ENCODE measurements at places on chromosomes 7 and 10.
A peak's percentile ranks its signal among the peaks of the same experiment; 100 is the strongest.

GRCh38 chr10:124704428-124705380 lies 39.5 kb downstream of the FAM53B start:
- no peak for DNase-seq

DNA sequence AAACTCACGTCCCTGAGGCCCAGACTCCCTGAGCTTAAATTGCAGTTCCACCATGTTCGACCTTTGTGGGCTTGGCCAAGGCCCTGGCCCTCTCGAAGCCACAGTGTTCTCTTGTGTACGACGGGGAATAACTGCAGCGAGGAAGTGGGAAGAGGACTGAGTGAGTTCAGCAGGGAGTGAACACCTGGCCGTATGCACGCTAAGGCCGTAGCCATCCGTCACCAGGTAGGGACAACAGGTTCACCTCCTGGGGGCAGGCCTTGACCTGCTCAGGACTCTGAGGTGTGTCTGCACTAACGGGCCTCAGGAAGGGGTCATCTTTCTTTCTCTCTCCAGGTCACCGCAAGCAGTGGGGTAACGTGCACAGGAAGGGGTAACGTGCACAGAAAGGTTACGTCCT lies 67.2 kb upstream of the CTBP2 start:
- DNase-seq = no peak

DNA sequence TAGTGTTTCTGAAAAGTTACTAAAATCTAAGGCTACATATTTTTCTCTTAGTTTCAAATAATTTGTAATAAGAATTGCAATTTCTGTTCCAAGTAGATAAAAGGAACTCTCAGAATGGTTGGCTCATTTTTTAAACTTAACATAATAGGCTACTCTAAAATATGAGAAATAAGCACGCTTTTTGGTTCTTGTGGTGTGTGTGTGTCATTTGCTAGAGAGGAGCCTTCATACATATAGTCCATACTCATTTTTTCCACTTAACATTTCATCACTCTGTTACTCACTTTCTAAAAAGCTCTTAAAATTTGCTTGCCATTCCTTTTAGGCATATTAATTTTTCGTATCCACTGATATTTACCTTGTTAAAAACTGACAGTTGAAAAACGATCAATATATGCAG lies 74.0 kb upstream of the VWDE start:
- no peak for DNase-seq

DNA sequence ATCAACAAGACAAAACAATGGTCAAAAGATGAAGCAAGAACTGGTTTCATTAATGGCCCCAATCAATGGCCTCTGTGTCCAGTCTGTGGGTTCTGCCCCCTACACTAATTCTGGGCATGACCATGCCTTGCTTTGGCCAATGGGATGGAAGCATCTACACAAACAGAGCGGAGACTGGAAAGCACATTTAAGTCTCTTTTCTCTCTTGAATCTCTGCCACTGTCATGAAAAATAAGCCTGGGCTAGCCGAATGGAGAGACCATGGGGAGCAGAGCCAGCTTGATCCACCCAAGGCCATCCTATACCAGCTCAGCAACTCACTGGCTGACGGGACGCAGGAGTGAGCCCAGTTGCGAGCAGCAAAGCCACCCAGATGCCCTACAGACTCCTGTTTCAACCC lies 30.9 kb downstream of the ANKRD16 start:
- DNase-seq = no peak

DNA sequence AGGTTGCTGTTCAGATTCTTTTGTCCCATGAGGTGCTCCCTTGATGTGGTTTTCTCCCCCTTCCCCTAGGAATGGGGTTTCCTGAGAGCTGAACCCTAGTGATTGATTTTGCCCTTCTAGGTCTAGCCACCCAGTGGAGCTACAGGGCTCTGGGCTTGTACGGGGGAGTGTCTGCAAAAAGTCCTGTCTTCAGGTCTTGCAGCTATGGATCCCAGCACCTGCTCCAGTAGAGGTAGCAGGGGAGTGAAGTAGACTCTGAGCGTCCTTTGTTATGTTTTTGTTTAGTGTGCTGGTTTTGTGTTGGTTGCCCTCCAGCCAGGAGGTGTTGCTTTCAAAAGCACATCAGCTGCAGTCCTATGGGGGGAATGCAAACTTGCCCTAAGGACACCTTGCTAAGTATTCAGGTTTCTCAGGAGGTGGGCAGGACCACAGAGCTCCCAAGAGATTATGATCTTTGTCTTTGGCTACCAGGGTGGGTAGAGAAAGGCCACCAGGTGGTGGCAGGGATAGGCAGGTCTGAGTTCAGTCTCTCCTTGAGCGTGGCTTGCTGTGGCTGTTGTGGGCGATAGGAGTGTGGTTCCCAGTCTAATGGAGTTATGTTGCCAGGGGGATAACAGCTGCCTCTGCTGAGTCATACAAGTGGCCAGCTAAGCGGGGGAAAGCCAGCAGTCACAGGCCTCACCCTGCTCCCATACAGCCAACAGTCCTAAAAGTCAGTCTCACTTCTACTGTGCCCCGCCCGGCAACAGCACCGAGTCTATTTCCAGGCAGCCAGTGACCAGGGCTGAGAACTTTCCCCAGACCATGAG lies 92.4 kb upstream of the JCAD start:
- no peak for DNase-seq

DNA sequence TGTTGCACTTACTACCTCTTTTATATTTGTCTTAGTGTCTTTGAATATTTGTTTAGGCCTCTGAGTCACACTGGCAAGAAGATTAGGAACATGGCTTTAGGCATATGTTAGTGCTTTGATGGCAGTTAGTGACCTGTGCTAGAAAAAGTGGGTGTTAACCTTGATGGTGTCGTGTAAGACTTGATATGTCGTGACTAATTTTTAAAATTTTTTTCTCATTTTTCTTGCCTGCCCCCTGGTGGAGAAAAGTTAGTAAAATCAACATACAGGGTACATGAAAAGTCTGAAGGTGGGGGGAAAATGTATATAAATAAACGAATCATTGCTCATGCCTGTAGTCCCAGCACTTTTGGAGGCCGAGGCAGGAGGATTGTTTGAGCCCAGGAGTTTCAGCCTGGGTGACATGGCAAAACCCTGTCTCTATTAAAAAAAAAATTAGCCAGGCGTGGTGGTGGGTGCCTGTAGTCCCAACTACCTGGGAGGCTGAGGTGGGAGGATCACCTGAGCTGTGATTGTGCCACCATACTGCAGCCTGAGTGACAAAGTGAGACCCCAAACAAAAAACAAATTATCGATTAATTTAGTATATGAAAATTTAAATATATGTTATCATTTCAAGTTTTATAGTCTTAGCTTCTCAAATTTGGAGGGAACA lies 44.6 kb downstream of the TAX1BP1 start:
- DNase-seq = peak; percentile 18

GRCh38 chr10:17122726-17123661 lies 6.6 kb downstream of the CUBN start:
- DNase-seq = no peak

DNA sequence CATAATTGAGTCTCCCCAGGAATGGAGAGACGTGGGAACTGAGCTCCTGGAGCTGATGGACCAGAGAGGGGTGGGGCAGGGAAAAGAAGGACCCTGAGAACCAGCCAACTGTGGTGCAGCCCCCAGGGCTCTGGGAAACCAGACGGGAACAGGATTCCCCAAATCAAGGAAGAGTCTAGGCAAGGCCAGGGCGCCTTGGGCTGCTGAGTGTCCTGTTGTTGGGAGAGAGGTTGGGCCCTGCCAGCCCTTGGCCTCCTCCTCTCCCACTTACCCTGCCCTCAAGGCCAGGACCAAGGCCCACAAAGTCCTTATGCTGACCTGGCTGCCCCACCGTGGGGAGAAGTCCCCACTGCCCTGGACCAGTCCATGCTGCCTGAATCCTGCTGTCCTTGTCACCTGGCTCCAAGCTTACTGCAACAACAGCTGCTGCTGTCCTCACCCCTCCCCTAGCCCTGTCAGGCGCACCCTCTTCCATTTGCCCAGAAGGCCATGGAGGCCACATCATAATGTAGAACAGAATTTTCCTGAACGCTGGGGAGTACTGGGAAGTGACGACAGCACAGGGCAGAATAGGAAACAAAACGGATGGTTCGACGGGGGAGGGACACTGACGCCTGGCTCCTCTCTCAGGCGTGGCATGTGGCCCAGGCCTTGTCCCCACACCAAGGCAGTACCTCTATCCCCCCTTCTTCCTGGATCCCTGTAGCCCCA lies 132.9 kb upstream of the ZMIZ1 start:
- DNase-seq = no peak

GRCh38 chr7:127997226-127997922 lies 33.9 kb downstream of the LRRC4 start:
- DNase-seq = no peak

GRCh38 chr7:45984386-45985295 lies 63.6 kb upstream of the IGFBP3 start:
- no peak for DNase-seq

- DNase-seq = no peak
Measured at GRCh38 chr10:99467236-99467999, 37.0 kb upstream of the GOT1 start.

DNA sequence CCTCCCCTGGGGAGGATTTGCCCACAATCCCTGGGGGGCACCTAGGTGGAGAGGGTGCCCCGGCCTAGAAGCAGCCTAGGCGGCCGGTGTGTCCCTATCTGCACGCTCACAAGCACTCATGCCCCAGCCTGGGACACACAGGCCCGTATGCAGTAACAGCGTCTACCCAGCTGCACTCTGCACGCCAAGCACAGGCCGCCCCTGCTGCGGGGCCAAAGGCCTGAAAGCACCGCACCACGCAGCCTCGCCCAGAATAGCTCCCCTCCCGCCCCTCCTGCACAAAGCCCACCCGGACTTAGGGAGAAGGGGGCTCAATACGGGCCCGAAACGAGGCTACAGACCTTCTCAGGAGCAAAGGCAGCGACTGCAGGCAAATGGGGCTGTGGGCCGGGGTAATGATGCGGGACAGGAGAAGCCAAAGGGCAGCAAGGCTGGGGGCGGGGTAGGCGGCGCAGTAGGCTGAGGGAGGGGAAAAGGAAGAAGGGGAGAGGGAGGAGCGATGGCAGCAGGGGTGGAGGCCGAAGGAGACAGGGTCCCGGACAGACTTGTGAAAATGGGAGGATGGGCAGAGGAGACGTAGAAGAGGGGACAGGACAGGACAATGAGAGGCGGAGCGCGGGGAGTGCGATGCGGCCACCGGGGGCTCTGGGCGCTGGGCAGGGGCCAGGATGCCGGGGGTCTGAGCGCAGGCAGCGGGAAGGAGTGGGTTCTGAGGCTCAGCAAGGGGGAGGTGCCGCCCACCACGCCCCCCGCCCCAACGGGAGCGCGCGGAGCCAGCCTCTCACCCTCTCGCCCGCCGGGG lies 544 bp downstream of the GPRIN2 start:
- no peak for DNase-seq

GRCh38 chr10:57579926-57580325 lies 687.8 kb downstream of the IPMK start:
- DNase-seq = no peak

- DNase-seq = no peak
Measured at GRCh38 chr7:30975256-30975899, 11.6 kb downstream of the GHRHR start.

DNA sequence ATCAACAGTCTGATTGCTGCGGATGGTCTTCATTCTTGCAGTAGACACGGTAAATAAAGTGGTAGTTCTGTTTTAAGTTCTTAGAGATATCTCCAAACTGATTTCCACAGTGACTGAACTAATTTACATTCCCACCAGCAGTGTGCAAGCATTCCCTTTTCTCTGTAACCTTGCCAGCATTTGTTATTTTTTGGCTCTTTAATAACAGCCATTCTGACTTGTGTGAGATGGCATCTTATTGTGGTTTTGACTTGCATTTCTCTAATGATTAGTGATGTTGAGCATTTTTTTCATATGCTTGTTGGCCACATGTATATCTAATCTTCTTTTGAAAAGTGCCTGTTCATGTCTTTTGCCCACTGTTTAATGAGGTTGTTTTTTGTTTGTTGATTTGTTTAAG lies 30.2 kb upstream of the CXCL12 start:
- no peak for DNase-seq

DNA sequence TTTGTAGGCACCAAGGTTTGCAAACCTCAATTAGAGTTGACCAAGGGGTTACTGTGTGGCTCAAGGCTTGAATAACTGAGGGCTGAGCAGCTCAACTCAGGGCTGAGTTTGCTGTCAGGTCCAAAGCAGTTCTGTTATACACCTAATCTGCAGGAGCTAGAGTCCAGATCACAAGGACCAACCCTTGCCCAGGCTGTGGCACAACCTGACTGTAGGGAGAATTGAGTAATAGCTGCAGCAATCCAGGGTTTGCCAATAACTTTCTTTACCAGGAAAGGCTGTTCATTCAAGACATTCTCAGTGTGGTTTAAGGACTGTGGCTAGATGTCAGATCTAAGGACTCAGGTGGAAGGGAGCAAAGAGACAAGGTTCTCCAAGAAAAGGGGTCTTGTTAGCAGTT lies 115.6 kb upstream of the IMMP2L start:
- no peak for DNase-seq

DNA sequence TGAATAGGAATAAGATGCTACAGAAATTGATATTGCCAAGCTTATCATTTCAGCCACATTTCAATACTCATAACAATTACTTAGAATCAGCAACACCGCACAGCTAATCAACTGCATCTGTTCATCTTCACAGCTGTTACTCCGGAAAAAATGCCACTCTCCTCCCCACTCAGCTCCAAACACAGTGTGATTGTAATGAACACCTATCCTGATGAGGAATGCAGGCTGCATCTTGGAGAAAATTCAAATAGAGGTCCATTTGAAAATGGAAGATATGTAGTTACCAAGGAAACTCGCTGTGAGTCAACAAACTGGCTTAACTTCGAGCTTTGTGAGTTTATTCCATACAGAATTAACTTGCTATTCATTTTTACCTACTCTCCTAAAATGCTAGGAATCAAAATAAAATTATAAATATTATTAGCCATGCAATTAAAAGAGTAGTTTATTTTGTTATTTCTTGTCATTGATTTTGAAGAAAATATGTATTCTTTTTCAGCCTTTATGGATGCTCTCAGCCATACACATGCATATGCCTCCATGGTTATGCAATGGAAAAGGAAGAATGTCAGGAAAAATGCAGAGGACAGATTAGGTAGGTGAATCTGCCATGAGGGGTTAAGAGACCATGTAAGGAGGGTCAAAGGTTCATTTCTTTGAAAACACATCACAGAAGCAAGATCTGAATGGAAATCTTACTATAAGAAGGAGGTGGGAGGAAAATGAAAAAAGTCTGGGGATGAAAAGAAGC lies 267.2 kb downstream of the POM121L12 start:
- no peak for DNase-seq

DNA sequence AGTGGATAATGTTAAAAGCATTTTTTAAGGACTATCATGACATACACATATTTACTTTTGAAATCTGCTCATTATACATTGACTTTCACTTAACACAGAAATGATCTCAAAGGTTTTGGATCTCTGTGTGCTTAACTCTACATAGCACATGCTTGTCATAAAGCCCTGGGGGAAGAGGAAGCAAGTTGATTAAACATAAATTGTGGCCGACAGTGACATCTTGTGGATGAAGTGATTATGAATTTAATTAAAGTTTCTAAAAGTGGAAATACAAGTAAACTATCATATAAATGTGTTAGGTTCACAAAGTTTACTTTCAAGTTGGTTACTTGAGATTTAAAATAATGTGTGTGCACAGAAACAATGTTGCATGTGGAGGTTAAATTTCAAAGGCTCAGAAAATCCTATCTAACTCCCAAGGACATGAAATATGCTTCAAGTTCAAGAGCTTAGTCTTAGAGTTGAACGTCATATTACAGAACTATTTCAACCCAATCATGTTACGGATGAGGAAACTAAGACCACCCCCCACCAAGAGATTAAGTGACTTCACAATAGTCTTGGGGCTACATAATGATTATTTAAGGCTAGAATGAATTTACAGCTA lies 1247.8 kb downstream of the GATA3 start:
- peak; percentile 16 for DNase-seq
